ENCODE measurements at places on chromosomes 6 and 20.

- peak; percentile 20 for DNase-seq
These were observed 68.3 kb downstream of the PKHD1 start for GRCh38 chr6:52019092-52019491.

DNA sequence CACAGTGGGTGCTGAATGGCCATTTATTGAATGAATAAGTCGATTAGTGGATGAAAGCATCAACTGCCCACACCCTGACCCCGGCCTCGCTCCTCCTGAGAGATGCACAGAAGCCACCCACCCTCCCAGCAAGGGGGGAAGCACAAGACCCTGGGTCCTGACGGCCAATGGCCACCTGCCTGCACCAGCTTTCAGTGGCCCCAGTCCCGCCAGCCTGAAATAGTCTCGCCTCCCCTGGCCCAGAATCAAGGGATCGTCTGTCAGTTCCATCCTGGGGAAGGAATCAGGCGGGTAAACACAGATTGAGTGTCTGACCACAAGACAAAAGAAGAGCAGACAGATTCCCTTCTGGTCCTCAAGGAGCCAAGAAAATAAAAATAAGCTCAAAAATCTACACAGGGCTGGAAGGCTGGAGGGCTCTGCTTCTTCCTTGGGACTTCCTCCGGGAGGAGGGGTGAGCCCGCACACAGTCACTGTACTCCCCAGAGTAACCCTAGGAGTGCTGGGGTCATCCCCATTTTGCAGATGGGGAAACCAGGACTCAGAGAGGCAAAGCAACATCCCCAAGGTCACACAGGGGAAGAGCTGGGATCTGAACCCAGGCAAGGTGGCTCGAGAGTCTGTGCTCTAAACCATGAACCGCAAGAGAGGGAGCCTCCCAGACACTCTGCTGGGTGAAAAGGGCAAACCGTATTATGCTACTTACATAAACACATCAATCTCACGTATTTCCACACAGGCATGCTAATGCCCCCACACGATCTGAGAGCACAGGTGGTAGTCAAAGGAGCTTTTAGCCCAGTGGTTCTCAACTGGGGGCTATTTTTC is 7.8 kb downstream of the PREX1 start:
- DNase-seq: no peak

DNA sequence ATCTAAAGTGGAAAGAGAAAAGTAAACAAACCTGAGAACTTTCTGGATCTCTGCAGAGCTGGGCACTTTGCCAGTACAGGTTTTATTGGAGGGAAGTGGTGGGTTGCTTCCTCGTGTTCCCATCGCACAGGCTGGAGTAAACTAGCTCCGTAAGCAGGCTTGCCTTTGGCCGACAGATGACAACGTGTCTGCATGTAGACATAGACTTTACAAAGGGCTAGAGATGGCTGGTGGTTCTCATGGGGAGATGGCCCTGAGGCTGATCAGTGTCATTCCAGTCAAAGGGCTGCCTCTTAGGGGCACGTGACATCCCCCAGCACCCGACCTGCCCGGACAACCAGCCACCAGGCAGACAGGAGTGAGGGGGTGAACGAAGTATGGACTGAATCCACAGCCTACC is 98.8 kb downstream of the YTHDF1 start:
- DNase-seq: no peak

DNA sequence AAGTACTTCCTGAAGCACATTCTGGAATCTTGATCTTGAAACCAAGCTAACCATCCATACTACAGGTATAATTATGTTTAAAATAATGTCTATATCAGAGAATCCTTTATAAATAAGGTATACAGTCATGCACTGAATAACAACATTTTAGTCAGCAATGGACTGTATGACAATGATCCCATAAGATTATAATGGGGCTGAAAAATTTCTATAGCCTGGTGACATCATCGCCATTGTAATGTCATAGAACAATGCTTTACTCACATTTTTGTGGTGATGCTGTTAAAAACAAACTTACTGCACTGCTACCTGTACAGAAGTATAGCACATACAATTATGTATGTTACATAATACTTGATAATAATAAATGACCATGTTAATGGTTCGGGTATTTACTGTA is 31.8 kb downstream of the RNF146 start:
- DNase-seq: no peak

- no peak for DNase-seq
These were observed 6.9 kb upstream of the MCCD1 start for GRCh38 chr6:31521835-31522234.

DNA sequence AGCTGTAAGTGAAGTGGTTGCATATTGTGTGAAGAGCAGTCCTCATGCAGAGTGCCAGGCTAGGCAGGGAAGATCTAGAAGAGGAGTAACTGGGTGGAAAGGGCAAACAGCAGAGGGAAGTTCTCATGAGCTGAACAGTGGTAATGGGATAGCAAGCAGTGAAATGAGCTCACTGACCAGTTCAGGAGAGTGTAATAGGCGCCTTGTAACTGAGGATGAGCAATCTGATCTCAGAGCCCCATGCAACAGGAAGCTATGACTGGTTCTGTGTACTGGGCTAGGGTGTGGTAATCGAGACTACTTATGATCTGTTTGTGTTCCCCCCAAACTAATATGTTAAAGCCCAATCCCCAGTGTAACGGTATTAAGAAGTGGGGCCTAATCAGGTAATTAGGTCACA is 98.6 kb downstream of the RFX6 start:
- no peak for DNase-seq

DNA sequence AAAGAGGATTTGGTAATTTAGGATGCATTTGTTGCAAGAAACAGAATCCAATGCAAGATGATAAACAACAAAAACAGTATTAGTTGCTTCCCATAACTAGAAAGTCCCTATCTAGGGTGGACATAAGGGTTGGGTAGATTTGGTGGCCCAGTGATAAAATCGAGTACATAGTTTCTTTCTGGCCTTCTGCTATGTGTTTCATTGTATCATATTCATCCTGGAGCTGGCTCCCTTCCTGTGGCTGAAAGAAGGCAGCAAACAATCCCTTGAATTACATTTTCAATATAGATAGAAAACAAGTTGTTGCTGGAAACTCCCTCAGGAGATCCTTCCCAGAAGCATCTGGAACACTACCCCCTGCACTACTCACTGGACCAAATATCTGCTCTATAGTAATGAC is 135.1 kb downstream of the ID4 start:
- peak; percentile 18 for DNase-seq

DNA sequence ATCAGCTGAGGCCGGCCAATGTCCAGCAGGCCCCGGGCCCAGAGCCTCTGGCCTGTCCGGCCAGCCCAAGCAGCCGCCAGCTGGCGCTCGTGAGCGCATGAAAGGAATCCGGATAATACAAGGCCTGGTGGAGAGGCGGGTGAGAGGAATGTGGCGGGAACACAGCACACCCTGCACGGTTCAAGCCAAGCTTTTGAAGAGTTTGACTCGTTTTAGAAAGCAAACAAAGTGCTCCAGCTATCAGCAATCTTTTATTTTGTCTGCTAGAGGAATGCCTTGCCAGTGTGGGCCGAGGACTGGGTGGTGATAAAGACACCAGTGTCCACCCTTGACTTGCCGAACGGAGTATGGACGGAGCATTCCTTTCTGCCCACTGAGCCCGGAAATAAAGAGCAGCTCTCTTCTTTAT is 9.3 kb upstream of the NEDD9 start:
- DNase-seq: peak; percentile 27

DNA sequence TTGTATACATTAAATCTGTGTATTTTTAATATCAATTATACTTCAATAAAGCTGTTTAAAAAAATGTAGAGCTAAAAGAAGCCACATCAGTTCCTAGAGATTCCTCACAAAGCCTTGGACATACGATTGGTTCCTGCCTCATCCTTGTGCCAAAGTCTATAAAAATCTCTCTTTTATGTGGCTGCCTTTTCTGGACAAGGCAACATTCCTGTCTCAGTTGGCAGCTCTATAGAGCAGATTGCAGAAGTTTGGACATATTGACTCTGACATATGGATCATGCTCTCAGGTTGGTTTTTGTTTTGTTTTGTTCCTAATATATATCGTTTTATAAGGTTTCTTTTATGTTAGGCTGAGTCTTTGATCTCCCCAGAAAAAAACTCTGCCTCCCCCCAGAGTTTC is 148.9 kb downstream of the MAFB start:
- no peak for DNase-seq

DNA sequence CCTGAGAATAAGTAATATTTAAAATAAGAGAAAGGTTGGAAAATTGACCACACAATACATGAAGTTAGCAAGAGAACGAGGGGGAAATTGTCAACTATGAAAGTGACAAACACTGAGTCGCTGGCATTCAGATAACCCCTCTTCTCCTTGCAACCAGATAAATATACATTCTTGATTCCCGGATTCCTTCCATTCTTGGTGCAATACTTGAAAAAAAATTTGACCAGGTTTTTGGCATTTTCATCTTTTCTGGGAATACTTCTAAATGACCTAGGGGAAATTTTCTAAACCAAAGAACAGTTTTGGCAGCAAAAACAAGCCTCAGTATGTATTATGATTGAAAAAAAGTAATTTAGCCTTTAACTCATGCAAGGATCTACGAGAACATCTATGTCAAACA is 164.0 kb downstream of the PDE7B start:
- no peak for DNase-seq

DNA sequence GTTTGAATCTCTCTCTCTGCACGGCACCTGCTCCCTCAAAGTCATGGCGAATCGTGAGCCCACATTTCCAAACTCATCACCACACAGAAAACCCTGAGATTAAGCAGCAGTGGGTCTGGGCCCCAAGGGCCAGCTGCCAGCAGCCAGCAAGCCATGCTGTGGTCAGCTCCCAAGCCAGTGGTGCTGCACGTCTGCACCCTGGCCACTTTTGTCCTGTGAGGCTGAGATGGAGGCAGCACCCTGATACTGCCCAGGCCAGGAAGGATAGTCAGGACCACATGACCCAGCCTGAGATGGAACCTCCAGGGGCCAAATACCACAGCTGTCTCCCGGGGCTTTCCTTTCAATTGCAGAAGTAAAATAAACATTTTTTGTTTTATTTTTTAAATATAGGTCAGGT is 93.9 kb downstream of the PRND start:
- no peak for DNase-seq

GRCh38 chr6:44133003-44133931 is 5.9 kb downstream of the TMEM63B start:
- DNase-seq: peak; percentile 73

DNA sequence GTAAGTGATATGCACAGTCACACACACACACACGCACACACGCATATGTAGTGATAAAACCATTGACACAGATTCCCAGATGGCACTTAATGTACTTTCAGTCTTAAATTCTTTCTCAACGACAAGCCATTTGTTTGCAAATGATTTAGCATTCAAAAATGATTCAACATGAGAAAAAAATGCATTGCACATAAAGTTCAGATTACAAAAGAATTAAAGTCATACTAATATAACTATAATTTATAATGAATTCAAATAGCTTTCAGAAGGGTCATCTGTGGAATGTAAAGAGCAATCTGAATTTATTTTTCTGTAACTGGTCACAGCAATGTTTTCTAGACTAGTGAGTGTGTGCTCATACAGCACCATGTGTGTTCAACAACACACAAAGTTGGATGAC is 521.6 kb upstream of the ZNF337 start:
- no peak for DNase-seq

DNA sequence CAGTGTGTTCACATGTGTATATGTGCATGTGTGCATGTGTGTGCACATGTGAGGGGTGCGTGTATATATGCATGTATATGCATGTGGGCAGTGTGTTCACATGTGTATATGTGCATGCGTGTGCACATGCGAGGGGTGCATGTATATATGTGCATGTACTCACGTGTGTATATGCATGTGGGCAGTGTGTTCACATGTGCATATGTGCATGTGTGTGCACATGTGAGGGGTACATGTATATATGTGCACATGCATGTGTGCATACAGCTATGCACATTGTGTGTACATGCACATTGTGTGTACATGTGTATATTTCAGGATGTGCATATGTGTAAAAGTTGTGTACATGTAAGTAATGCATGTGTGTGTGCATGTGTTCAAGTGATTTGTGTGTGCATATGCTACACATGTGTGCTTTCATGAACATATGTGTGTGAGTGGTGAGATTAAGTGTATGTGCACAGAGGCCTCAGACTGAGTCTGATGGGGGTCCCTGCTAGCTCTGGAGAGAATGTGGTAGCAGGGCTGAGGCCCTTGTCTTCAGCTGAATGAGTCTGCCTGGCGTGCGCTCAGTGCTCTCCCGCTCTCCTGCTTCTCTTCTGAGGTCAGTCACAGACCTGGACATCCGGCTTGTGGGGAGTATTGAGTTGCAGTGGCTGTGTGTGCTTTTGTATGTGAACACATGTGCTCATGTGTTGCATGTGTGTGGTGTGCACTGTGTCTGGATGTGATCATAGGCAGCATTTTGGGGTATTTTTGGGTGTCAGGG is 19.9 kb upstream of the MYT1 start:
- no peak for DNase-seq

- no peak for DNase-seq
These were observed 117.9 kb upstream of the THBS2 start for GRCh38 chr6:169371344-169372127.

DNA sequence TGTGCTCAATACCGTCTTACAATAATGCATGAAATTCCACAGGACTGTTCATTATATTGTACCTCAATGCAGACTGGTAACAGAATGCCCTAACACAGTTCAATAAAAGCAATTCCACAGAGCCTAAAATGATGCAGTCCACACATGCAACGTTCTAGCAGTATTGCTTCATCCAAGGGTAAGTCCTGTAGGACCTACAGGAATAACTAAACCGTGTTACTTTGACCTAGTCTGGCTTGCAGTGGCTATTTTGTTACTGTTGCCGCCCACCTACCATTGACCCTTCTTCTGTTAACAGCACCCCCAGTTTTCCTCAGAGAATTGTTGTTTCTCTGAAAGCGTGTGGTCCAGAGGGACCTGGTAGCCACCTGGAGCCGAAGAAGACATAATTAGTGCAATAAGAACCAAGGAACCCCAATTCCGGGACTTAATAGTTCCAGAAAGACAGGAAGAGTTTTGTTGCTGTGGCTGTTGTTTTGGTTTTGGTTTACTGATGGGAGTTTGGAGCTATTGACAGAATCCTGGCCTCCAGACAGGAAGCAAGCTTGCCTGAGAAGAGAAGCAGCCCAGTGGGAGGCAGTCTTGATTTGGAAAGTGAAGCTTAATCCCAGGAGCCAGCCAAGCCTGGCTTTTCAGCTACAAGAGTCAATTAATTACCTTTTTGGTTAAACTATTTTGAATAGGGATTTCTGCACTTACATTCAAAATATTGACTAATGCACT is 91.3 kb downstream of the FRK start:
- DNase-seq: no peak

- no peak for DNase-seq
These were observed 571 bp downstream of the CSNK2B start for GRCh38 chr6:31666337-31666965.

DNA sequence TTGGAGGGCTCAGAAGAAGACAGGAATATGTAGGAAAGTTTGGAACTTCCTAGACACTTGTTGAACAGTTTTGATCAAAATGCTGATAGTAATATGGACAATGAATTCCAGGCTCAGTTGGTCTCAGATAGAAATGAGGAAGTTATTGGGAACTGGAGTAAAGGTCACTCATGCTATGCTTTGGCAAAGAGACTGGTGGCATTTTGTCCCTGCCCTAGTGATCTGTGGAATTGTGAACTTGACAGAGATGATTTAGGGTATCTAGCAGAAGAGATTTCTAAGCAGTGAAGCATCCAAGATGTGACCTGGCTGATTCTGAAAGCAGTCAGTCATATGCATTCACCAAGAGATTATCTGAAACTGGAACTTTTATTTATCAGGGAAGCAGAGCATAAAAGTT is 45.1 kb downstream of the FRK start:
- DNase-seq: peak; percentile 36

All from OCI-M1 (cell line).